GM13977 (cell line): ENCODE measurements at places on chromosomes 7 and 10.

GRCh38 chr10:13862546-13863233, 275.9 kb downstream of the PRPF18 start:
- no peak for DNase-seq

DNA sequence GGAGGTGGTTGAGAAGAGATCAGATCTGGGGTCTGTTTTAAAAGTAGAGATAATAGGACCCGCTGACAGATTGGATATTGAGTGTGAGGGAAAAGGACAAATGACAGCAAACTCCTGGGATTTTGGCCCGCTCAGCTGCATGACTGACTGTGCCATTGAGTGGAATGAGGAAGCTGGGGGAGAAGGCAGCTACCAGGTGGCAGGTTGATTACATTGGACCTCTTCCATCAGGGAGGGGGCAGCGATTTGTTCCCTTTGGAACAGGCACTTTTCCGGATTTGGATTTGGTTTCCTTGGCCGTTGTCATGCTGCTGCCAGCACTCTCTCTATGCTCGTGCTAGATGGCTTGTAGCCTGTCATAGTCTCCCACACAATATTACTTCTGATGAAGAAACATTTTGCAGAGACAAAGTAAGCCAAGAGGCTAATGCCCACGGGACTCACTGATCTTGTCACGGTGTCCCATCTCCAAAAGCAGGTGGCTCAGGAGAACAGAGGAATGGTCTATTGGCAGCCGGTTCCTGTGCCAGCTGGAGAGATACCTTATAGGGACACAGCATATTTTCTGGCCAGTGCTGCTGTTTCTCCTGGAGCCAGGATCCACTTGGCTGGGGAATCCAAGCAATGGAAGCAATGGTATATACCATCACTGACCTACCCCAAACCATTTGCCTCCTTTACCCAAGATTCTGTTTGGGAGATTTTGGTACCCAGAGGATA, 69.1 kb upstream of the WAC start:
- DNase-seq = no peak

GRCh38 chr7:90747516-90747915, 151.4 kb downstream of the CDK14 start:
- no peak for DNase-seq

DNA sequence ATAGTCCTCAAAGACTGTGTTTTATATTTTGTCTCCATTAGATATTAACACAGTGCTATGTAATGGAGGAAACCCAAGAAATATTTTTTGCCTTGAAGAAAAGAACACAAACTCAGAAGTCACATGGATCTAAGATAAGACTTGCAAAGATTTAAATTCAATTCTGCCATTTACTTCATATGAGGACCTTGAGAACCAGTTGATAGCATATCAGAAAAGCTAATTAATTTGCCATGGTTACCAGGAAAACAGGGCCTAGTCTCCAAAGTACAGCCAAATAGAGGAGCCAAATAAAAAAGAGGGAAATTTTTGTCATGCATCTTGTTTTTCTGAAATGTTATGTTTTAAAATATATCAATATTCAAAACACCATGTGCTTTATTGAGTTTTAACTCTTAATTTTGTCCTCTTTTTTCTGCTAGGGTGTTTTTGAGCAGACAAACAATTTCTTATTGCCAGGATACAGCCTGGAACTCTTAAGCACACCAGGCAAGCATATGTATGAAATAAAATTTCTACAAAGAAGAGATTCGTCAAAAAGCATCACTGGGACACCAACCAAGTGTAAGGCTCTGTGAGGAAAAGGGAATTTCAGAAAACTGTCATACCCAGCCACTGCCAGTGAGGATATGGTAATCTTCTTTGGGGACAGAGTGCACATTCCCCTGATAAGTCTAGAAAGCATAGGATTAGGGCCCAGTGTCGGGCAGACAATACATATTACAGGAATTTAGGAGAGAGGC, 10.6 kb upstream of the TOMM7 start:
- DNase-seq = no peak

- no peak for DNase-seq
Observed at GRCh38 chr7:156128496-156128895, 316.2 kb upstream of the SHH start.

DNA sequence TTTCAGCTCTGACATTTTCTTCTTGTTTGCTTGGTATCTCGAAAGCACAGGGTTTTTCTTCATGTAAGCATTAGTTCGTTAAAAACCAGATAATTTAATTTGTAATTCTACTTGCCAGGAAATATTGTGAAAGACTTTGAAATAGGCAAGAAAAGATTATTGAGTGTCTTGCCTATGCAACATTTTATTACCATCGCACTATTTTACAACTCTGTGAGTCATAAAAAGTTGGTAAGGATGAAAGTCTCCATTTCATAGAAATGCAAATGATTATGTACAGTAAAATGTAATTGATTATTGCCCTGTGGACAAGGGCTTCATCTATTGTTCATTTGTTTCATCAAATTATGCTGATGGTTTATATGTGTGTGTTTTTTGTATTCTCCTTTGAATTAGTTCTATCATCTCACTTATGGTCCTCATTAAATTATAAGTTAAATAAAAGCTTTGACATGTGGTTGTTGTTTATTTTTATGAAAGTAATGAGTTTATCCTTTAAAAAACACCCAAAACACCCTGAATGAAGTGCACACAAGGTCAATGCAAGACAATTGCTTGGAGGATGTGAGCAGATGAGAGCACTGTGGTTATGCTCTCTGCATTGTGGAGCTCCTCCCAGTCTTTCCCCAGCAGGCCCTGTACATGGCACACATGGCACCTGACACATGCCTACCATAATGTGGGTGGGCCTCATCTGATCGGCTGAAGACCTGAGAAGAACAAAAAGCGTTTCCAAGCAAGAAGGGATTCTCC, 230.8 kb downstream of the CXCL12 start:
- DNase-seq = no peak

GRCh38 chr10:95176101-95176500, 17.9 kb upstream of the ACSM6 start:
- DNase-seq = no peak
